ENCODE measurements at places on chromosomes 12 and 14. TPM values are rescaled to one million over a fixed set of nuclear protein-coding genes. Genes with fewer than 3 reads are reported as not detected.

The NKX2-1 gene
- not detected for total RNA-seq

The RASSF3 gene
- total RNA-seq: 418 TPM

DNA sequence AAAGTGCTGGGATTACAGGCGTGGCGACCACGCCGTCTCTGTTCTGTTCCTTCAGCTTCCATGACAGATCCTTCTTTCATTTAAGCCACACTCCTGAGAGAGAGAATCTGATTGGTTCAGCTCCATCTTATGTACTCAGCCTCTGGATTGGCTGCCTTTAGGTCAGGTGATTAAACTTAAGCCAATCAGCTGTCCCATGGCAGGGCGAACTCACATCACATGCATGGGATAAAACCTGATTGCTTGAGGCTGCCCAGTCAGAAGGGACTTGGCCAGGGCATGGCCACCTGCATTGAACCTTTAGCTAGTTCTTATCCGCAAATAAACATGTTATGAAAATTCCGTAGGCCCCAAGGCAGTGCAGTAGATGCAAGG is 274.2 kb downstream of the SUDS3 start:
- no peak for DNase-seq

- no peak for DNase-seq
These were observed 59.3 kb downstream of the PHETA1 start for GRCh38 chr12:111309584-111309983.

- no peak for DNase-seq
These were observed 142.7 kb downstream of the TTLL5 start for GRCh38 chr14:75803765-75804164.

DNA sequence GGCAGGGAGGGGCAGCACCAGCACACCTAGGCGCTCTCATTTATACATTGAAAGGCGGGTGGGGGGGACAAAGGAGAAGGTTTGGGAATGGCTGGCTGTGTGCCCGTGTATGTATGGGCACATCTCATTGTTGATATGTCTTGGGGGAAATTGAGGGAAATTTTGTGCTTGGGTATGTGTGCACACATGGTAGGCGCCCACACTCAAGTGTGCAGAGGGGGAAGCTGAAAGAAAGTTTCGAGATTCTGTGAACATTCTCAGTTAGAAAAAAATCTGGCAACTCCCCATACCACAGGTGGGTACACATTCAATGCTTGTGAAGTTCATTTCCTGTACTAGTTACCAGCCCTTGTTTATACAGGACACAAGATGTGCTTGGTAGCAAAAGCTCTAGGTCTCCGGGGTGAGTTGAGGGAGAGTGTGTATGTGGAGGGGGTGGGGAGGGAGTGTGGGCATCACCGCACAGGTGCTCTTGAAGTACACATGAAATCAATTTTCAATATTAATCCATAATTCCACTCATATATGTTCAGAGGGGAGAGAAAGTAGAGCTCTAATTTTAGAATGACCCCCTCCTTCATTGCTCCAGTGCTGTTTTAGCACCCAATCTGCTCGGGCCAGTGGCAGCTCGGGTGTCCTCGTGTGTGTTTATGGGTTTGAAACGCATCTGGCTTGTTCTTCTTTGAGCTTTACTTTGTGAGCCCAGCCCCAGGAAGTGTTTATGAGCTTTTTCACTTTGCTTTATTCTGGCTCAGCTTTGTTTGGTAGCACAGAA is 286.0 kb downstream of the ZFP36L1 start:
- DNase-seq: no peak

DNA sequence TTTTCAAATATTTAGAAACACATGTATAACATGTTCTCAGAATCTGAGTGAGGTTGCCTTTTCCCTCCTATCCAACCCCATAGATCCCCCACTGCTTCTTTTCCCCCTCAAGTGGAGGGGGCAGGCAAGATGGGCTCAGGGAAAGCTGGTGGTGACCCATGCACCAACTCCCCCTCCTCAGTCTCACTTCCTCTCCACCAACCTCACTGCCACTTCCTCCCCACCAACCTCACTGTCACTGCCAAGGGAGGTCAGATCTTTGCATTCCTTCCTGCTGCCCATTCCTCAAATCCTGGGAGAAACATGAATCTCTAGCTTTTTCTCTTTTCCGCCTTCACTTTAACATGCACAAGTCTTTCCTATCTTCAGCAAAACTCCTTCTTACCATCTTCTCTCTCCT is 48.7 kb downstream of the SPTB start:
- no peak for DNase-seq

DNA sequence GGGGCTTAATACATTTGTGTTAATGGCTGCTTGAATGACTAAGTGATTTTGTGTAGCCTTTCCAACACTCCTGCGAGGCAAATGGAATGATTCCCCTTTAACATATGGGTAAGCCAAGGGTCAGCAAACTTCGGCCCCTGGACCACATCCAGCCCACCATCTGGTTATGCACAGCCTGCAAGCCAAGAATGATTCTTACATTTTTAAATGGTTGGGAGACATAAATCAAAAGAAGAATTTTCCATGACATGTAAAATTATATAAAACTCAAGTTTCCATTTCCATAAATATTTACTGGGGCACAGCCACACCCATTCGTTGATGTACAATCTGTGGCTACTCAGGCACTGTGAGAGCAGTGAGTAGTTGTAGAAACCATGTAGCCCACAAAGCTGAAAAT is 9.0 kb downstream of the SLC8B1 start:
- DNase-seq: no peak

Measured in aorta (tissue), 5 donors.